ENCODE measurements at places on chromosomes 7 and 10.
A peak's percentile ranks its signal among the peaks of the same experiment; 100 is the strongest.

DNA sequence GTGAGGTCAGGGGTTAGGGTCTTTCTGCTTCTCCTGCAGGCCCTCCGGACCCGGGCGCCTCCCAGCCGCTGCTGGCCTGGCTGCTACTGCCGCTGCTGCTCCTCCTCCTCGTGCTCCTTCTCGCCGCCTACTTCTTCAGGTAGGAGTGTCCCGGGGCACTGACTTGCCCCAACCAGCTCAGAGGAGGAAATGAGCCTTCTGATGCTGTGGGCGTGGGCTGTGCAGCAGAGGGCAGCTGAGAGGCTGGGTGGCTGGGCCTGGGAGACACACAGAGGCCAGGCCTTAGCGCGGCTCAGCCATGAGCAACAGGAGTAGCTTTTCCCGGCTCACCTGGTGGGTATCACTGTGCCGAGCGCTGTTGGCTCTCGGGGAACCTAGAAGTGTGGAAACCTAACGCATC is 78.9 kb downstream of the MKI67 start:
- peak; percentile 15 for DNase-seq

DNA sequence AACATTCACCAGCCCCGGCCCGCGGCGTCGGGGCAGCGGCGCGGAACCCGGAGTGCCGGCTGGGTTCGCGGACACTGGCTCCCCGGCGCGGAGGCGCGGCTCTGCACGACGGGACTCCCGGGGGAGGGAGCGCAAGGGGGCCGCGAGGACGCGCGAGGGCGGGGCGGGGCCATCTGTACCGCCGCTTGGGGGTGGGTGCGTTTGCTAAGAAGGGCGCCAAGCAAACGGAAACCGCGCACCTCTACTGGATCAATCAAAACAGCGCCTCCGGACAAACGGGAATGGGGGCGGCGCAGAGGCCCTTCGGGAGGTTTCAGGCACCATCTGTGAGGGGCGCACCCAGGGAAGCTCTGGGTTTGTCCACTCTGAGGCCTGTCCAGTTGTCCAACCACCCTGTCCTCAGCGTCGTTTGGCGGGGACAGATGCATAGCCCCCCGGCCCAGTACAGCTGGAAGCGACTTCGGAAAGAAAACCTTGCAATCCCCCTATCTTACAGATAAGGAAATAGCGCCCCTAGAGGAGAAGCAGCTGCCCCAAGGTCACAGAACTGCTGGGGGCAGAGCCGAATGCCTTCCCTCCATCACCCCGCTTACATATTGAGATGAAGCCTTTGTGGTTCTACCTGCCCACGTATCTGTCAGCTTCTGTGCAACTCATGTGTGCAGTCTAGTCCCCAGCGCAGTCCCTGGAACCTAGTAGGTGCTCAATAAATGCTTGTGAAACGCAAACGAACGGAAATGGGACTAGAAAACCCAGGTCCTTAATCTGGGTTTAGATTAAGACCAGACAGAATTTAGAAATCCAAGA is 10.7 kb upstream of the SLIT1 start:
- DNase-seq, result peak; percentile 56

DNA sequence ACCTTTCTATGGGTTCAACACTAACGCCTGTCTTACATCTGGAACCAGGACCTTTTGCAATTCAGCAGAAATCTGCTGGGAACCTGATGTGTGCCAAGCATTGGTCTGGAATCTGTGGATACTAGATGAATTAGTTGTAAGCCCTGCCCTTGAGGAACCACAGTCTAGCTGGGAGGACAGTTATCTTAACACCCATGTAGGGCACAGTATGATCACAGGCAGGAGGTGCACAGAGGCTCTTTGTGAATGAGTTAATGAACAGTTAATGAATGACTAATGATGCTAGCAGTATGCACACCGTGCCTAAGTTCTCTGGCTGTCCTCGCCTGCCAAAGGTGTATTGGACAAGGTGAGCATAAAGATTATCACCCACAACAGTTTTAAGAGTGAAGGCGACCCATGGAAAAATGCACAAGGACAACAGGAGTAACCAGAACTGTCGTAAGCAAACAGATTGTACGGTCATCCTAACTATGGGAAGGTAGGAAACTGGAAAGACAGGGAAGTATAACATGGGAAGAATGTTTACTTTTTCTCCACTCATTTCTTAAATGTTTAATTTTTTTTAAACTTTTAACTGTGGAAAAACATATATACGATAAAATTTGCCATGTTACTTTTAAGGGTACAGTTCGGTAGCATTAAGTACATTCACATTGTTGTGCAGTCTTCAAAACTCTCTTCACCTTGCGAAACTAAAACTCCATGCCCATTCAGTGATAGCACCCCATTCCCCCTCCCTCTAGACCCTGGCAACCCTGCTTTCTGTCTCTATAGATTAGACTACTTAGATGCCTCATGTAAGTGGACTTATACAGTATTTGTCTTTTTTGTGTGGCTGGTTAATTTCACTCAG is 139.9 kb downstream of the CXCL12 start:
- no peak for DNase-seq

GRCh38 chr7:20299145-20299544 is 31.6 kb upstream of the ITGB8 start:
- no peak for DNase-seq

DNA sequence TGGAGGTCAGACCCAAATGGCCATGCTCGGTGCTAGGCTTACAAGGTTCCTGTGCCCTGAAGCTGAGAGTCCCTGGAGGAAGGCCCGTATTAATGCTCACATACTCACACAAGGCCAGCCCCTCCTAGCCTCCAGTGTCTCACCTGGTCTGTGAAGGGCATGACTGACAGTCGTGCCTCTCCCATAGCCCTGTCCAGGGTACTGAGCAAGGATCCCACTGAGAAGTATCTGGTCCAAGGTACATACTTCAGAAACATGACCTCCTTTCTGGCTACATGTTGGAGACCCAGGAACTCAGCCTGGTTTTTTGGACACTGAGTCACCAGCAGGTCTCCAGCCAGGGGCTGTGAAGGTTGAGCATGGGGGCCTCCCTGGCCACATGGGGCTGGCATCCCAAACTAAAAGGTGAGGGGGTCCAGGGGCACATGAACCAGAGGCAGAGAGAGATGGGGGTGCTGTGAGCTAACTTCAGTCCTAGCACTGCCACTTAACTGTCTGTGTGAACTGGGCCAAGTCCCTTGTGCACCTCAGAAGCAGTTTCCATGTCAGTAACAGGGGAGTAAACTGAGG is 17.6 kb upstream of the RASGEF1A start:
- DNase-seq, result no peak

GRCh38 chr10:26697922-26698608 is 564 bp downstream of the PDSS1 start:
- DNase-seq, result no peak

DNA sequence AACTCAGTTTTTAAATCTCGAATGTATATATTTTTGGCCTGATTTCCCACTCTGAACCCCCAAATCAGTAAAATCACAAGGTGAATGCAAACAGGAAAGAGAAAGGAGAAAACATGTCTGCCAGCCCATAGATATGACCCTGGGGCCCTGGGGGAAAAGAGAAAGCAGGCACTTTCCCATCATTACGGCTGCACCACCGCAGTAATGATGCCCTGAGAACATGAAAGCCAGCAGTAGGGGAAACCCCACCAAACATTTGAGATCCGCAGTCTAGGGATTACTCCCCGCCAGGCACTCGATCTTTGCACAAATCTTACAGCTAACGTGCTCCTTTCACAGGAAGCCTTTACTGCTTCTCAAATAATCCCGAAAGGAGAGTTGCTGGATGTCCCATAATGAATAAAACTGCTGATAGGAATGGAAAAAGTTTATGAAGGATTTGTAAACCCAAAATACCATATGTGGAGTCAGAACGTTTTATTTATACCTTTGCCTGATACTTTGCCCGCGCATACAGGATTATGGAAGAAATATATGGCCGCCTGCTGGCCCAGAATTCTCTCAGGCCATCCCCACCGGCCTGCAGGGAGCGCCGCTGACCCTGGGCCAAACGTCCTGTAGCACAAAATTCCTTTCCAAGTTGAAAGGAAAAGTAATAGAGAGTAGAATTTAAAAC is 180.0 kb upstream of the INHBA start:
- DNase-seq, result no peak

DNA sequence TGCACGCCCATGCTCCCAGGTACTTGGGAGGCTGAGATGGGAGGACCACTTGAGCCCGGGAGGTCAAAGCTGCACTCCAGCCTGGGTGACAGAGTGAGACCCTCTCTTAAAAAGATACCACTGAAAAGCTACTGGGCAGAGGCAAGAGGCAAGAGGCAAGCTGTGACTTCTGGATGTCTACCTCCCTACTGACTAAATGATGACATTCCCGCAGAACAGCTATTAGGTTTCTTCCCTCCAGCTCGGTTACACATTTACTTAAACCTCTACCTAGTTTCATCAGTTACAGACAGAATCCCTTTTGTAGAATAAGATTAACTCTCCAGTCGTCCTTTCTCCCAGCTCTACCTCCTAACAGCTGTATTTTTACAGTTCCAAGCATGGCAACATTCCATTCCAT is 21.2 kb downstream of the RHEB start:
- no peak for DNase-seq

- no peak for DNase-seq
These were observed 252.7 kb downstream of the PRPF18 start for GRCh38 chr10:13839430-13839990.

- DNase-seq, result no peak
These were observed 2.1 kb upstream of the BNIP3 start for GRCh38 chr10:131983780-131984179.

DNA sequence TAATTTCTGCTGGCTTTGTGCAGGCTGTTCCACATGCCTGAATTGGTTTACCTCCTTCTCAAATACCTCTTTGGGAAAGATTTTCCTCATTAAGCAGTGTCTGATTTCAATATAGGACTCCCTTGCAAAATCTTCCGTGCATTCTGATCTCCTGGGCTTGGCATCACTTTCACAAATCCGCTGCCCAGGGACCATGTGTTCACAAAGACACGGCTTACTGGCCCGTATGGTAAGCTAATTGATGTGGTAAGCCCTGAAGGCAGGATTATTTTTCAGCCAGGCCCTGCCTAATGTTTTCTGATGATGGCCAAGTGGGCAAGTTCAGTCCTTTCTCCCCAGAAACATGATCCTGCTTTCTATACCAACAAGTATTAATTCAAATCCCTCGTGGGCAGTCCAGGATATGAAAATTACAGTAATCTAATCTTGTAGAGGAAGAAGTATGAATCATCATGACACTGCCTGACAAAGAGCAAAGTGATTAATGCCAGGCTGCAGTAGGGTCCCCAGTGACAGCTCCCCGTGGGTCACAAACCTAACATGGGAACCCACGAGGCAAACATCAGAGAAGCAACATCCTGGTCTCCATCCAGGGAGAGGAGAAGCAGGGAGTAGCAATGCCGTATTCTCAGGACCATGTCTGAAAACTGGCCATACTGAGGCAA is 11.6 kb upstream of the SVIL start:
- DNase-seq, result no peak

GRCh38 chr7:45055594-45056219 is 33.1 kb downstream of the NACAD start:
- no peak for DNase-seq

DNA sequence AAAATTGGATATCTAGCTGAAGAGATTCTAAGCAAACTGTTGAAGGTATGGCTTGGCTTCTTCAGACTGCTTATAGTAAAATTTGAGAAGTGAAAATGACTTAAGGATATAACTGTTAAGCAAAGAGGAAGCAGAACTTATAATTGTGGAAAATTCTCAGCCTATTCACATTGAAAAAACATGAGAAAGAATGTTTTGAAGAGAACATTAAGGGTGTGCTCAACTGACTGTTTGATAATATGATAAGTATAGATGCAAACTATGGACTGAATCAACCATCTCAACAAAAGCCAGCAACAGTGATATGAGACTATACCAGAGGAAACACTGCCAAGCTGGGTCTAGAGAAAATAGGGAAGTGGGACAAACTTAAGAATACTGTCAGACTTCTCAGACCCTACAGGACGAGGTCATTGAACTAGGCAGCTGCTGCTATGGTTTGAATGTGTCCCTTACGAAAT is 133.1 kb upstream of the PPP1R3A start:
- no peak for DNase-seq

GRCh38 chr10:77606751-77607150 is 30.9 kb downstream of the KCNMA1 start:
- no peak for DNase-seq

- no peak for DNase-seq
These were observed 7.7 kb downstream of the UNC5B start for GRCh38 chr10:71219918-71220688.

DNA sequence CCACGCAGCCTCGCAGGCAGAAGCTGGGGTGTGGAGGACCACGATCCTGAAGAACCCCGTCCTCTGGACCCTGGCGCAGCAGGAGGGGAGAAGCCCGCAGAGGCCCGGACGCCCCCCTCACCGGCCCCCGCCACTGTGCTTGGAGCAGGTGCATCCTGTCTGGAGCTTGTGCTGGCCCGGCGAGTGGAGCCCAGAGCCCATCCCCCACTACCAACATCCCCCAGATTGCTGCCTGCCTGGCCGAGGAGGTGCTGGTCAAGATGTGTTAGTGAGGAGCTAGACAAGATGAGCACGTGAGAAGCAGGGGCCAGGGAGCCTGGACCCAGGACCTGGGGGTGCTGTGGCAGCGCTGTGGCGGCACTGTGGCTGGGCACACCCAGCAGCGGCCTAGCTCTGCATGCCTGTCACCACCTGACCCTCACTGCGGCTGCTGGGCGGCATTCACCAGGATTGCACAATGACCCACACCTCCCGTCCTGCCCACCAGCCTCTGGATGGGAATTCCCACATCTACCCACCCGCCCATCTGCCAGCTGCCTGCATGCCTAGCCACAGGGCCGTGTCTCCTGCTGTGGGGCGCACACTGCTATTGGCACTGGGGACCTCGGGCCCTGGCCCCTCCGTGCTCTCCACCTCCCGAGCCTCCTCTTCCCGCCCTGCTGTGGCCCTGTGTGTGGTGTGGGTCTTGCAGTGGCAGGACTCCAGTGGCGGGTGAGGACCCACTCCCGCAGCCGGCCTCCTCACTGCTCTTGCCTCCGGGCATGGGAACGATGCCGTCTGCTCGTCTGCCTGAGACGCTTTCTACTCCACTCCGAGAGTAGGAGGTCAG is 11.8 kb downstream of the GPR146 start:
- DNase-seq, result no peak

- DNase-seq, result no peak
These were observed 439.1 kb downstream of the TNS3 start for GRCh38 chr7:47142867-47143175.

DNA sequence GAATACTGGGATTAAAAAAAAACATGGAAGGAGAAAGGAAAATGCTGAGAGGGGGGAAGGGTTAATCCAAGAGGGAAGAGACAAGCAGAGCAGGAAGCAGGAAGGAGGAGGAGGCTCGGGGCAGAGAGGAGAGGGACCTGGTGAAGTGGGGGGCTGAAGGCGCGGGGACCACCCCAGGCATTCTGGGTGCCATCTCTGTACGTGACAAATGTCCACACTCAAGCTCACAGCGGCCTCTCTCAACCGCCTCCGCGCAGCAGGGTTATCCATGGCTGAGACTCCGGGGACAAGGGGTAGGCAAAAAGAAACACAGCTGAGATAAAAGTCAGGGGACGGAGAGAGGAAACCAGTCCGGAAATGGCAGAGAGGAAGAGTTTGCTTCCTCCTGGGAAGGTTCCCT is 33.9 kb downstream of the EN2 start:
- DNase-seq, result no peak

- no peak for DNase-seq
These were observed 6.9 kb upstream of the CALHM1 start for GRCh38 chr10:103465411-103466179.

- DNase-seq, result no peak
These were observed 271.9 kb downstream of the C7orf25 start for GRCh38 chr7:42639930-42640329.

- DNase-seq, result no peak
These were observed 13.7 kb downstream of the CISD1 start for GRCh38 chr10:58282615-58283014.

All from H1 (cell line).